ENCODE measurements at places on chromosomes 1 and 21.

DNA sequence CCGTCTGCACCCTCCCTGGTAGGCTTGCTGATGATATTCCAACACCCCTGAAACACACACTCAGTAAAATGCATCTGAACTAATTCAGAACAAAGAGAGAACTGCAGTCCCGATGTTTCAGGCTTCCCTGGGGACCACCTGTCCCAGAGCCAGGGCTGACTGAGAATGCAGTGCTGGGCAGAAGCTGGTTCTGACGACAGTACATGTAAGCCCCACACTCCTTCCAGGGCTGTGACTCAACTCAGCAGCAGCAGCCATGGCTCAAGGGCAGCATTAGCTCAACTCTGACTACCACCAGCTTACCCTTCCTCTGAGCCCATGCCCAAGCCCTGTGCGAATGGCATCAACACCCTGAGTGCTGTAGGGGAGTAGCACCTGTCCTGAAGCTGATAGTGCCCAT, 56.4 kb upstream of the SIPA1L2 start:
- DNase-seq = no peak

DNA sequence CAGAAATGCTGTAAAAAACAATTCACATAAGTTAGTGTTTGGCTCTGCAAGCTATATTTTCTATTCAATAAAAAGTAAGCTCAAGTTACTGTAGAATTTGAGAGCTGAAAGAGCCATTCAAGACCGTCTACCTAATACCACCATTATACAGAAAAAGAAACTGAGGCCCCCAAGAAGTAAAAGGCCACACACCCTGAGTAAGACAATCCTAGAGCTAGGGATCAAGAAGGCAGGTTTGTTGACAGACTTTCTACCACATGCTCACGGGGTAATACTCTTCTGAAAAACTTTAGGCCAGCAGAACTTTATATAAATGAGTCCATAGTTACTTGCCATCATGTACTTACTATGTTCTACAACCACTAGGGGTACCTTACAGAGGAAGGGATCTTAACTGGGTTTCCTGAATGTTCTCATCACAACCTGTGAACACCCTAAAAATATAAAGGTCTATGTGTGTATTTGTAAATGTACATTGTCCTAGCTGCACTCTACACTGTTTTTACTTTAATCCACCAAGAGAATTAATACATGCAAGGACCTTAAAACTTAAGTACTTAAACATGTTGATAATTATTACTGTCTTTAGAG, 2.7 kb downstream of the PSMG1 start:
- no peak for DNase-seq

GRCh38 chr1:164630626-164631396, 71.8 kb downstream of the PBX1 start:
- DNase-seq = no peak

DNA sequence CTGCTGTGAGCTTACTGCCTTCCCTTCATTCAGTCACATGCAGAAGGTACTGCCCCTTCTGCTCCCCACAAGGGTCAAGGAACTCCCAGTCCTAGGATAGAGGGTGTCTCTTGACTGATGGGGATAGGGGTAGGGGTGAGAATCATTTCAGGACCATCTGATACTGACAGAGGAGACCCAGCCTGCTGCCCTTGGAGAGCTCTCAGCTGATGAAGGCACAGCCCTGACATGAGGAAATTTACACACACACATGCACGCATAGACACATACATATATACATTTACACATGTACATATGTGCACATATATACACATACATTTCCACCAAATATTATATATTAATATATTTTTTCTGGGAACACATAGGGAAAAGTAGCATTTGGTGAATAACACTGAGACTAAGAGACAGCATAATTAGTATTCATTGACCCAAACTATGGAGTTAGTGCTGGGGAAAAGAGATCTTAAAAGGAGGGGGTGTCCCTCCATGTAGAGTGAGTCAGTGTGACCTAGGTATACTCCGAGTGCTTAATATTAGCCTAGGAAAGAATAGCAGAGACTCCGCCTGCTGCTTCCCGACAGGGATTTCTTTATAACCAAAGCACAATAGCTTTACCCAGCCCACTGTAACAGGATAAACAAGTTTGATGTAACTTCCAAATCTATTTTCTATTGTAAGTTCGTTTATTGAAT, 27.6 kb upstream of the HHAT start:
- no peak for DNase-seq

- no peak for DNase-seq
These were observed 15.6 kb downstream of the EPHA8 start for GRCh38 chr1:22578732-22579361.

DNA sequence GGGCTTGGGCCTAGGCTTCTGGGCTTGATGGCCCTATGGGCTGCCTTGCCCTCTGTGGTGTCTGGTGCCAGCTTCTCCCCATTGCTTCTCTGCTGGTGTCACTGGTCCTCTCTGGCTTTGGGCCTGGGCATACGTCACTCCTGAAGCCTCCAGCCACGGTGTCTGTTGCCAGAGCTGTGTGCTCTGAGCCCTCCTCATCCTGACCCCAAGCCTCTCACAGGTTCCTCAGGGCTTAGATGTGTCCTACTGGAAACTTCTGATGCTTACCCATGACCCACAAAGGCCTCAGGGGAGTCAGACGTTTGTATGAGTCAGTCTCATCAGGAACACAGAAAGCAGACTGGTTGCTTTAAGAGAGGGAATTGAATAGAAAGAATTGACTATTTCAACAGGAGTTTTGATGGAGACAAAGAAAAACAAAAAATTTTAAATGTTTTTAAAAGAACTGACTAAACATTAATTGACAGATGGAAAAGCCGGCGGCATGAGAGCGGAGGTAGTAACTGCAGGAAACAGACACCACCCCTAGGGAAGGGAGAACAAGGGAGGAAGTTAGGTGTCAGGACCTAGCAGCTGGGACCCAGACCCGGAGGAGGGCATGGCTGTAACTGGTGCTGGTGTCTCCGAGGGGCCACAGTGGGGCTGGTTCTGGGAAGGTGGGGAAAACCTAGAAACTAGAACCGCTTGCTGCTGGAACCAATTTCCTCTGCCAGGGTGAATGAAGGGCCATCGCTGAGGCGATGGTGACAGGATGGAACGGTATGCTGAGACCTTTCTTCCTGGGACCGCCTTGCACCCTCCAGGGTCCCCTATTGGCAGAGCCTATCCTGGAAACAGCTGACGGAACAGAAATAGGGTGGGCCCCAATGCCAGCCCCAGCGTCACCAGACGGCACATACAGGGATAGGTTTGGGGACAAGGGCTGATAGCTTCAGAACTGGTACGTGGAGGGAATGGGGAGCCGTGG, 40.0 kb upstream of the CITED4 start:
- DNase-seq = no peak

DNA sequence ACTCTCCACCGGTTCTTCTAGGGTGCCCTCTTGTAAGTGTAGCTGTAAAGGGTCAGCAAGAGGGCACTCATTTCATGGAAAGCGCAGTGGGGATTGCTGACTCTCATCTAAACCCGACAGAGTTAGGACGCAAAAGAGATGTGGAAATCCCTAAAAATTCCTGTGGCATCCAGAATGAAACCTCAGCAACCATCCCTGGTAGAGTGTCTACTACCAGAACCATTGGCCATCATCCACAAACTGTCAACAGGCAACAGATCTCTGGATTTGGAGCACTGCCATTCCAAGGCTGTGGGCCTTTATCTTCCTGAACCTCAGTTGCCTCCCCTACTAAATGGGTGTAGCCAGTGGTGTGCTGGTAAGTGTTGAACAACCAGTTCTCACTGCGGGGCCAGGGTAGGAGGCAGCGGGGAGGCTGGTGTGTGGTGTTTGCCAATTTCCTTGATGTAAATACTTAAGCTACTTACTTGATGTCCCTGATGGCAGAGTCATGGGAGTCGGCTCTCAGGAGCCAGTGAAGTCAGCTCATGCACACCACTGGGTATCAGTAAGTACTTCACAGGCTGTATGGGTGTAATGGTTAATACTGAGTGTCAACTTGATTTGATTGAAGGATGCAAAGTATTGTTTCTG, 195.8 kb downstream of the KAZN start:
- no peak for DNase-seq

DNA sequence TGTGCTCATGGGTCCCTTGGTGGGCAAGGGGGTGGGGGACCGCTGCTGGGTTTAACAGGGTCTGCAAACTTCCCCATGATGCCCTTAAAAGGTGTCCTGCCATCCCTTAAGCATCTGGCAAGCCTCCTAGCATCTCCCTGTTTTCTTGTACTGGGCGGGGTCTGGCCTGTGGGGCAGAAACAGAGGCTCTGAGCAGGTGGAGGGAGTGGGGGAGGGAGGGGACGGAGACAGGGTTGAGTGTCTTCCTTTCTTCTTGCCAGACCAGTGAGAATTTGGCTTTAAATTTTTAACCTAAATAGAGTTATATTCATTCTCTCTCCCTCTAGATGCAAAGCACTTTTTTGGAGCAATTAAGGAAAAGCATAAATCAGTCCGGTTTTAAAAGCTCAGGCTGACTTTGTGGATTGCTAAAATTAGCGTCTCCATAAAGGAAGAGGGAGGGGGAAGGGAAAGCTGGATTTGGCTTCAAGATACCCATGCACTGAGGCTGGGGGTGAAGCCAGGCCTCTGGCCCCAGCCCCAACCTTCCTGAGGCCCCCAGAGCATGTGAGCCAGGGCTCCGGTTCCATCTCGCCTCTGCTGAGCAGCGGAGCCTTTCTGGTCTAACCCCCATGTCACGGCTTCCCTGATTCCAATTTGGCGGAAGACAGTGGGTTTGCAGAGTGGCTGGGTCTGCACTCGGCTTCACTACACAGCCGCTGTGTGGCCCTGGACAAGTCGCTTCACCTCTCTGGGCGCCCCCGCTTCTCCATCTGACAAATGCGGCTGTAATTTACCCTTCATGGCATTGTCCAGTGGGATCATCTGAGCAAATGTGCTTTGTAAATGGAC, 25.3 kb downstream of the IGSF21 start:
- DNase-seq = no peak

DNA sequence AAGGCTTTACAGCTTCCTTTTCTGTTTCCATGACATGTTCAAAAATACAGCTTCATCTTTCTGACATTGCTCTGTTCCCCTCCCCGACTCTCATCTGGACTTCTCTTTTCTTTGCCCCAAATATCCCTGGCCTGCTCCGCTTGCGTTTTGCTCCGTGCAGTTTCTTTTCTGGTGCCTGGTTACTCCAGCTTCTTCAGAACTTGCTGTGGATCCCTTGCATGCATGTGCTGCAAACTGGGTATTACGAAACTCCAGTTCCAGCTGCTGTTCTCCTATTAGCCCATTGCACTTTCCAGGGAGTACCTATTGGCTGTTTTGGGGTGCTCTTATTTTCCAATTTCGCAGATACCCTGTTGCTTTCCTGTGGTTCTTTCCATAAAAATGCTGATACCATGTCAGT, 9.9 kb upstream of the NDC1 start:
- no peak for DNase-seq

GRCh38 chr21:34912022-34912945, 136.8 kb downstream of the RUNX1 start:
- no peak for DNase-seq

DNA sequence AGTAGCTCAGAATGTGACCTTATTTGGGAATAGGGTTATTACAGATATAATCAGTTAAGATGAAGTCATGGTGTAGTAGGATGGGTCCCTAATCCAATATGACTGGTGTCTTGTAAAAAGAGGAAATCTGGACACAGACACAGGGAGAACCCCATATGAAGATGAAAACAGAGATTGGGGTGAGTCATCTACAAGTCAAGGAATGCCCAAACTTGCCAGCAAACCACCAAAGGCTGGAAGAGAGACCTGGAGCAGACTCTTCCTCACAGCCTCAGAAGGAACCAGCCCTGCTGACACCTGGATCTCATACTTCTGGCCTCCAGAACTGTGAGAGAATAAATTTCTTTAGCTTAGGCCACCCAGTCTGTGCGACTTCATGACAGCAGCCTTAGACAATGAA, 29.9 kb downstream of the KRTAP19-8 start:
- DNase-seq = no peak

GRCh38 chr1:220348211-220348610, 76.0 kb upstream of the RAB3GAP2 start:
- no peak for DNase-seq
